Kidney (tissue), 22 donors: ENCODE measurements at places on chromosomes 13 and 19. TPM values are rescaled to one million over a fixed set of nuclear protein-coding genes. Genes with fewer than 3 reads are reported as not detected.

- no peaks in the 10 kb centered on the region for H3K36me3 ChIP-seq
- DNase-seq: no peak
- no peak overlapping the region for H3K4me3 ChIP-seq
- no peaks in the 10 kb centered on the region for H3K4me1 ChIP-seq
- H3K27me3 ChIP-seq: no peaks in the 10 kb centered on the region
Measured at GRCh38 chr13:67588607-67589006, 358.5 kb upstream of the PCDH9 start.

Gene TTYH1
- total RNA-seq: 1.5 TPM

GRCh38 chr19:41096353-41096752 lies 8.1 kb downstream of the CYP2A13 start:
- no peaks in the 10 kb centered on the region for H3K27me3 ChIP-seq
- no peak overlapping the region for H3K4me3 ChIP-seq
- H3K36me3 ChIP-seq: no peaks in the 10 kb centered on the region
- DNase-seq: no peak
- no peaks in the 10 kb centered on the region for H3K4me1 ChIP-seq

Gene KCNK6
- total RNA-seq: 7.2 TPM

DNA sequence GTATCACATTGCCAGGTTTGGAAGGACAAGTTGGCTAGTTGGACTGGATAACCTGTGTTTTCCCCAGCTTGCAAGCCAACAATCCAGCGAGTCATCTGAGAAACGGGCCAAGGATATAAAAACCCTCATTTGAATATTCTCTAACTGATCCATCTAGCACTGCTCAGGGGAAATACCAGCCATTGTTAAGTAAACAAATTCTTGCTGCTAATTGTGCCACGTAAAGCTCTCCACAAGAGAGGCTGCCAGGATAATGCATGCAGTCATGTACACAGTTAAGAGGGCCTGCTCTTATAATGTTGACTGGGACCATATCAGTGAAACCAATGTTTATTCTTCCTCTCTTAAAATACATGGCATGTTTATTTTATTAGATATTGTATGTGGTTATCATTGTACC lies 663.2 kb upstream of the SGCG start:
- no peak overlapping the region for H3K4me3 ChIP-seq
- H3K27ac ChIP-seq: no peak overlapping the region
- no peaks in the 10 kb centered on the region for H3K4me1 ChIP-seq
- DNase-seq: no peak

DNA sequence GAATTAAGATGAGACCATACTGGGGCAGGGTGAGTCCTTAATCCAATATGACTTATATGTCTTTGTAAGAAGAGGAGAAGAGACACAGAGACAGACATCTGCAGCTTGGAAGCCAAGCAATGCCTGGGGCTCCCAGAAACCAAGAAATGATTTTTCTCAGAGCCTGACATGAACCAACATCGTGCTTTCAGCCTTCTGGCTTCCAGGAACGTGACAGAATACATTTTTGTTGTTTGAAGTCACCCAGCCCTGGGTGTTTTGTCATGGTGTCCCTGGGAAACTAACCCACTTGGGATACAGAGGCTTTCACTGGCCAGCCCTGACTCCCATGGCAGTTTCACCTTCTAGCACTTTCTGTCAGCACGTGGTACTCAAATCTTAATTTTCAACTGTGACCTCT lies 95.3 kb upstream of the SLC10A2 start:
- no peak for DNase-seq
- no peaks in the 10 kb centered on the region for H3K36me3 ChIP-seq
- H3K27me3 ChIP-seq: no peaks in the 10 kb centered on the region

GRCh38 chr13:113171250-113172125 lies 13.0 kb downstream of the PROZ start:
- peak overlapping the region; percentile 23 for H3K27ac ChIP-seq
- peaks cover 16% of the 10 kb centered on the region for H3K36me3 ChIP-seq
- no peaks in the 10 kb centered on the region for H3K4me1 ChIP-seq

- no peaks in the 10 kb centered on the region for H3K4me1 ChIP-seq
- no peaks in the 10 kb centered on the region for H3K27me3 ChIP-seq
- no peak overlapping the region for H3K27ac ChIP-seq
- DNase-seq: no peak
Measured at GRCh38 chr13:98360545-98360944, 183.5 kb upstream of the RNF113B start.

DNA sequence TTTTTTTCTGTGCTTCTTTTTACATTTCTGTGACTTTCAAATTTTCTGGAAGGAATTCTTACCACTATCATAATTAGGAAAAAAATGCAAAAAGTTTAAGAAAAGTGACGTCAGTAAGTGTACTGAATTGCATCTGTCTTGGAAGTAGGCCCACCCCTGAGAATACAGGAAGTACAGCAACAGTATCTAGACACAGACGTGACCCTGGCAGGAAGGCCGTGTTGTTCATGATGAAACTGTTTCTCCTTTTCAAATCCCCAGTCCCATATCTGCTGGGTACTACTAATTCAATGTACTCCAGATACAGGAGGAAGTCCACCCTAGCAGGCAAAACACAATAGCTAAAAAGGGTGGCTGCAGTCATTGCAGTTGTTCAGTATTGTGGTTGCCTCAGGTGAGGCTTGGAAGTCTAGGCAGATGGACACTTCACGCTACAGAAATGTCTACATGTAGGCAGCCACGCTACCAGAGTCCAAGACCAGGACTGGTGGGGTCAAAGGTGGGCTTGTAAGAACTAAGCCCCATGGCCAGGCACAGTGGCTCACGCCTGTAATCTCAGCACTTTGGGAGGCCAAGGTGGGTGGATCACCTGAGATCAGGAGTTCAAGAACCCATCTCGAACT lies 49.6 kb upstream of the MED4 start:
- DNase-seq: peak; percentile 59
- H3K27me3 ChIP-seq: no peaks in the 10 kb centered on the region
- H3K4me3 ChIP-seq: no peak overlapping the region
- H3K36me3 ChIP-seq: no peaks in the 10 kb centered on the region

DNA sequence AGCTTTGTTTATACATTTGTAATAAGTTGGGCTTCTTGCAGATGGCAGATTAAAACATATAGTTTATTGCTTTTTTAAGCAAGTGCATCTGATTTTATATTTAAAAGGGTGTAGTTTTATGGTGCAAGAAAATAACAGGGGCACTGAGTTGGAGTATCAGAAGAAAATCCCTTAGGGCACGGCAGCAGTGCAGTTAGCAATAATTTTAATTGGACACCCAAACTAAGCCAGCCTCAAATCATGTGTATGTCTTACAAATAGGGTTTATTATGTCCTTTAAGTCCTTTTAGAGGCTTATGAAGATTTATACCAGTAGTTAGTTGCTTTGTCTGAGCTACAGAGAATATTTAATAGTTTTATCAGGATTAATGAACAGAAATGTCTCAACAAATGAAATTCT lies 57.5 kb downstream of the GPC6 start:
- H3K4me1 ChIP-seq: no peaks in the 10 kb centered on the region
- no peak overlapping the region for H3K4me3 ChIP-seq
- no peaks in the 10 kb centered on the region for H3K36me3 ChIP-seq
- no peak overlapping the region for H3K27ac ChIP-seq

GRCh38 chr13:50162567-50162966 lies 147.3 kb downstream of the KCNRG start:
- H3K36me3 ChIP-seq: no peaks in the 10 kb centered on the region
- no peaks in the 10 kb centered on the region for H3K4me1 ChIP-seq
- H3K27me3 ChIP-seq: no peaks in the 10 kb centered on the region

DNA sequence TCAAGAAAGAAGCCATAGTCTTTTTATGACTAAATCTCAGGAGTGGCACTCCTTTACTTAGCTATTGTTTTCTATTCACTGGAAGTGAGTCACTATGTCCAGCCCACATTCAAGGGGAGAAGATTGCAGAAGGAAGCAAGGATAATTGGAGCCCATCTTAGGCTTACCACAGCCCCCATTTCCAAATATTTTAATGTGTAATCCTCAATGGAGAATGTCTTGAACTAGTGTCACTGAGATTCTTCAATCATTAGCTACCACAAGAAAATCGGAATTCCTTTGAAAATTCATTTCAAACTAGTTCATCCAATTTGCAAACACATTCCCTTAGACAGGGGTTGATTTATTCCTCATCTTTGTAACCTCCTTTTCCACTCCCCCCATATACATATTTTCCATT lies 84.7 kb downstream of the DLEU7 start:
- no peak overlapping the region for H3K27ac ChIP-seq
- no peak overlapping the region for H3K4me3 ChIP-seq
- H3K36me3 ChIP-seq: no peaks in the 10 kb centered on the region
- no peaks in the 10 kb centered on the region for H3K27me3 ChIP-seq
- no peak for DNase-seq
- no peaks in the 10 kb centered on the region for H3K4me1 ChIP-seq

Gene MAST3
- total RNA-seq: 16.0 TPM

- H3K27me3 ChIP-seq: no peaks in the 10 kb centered on the region
- H3K4me3 ChIP-seq: peak overlapping the region; percentile 86
- no peaks in the 10 kb centered on the region for H3K36me3 ChIP-seq
- H3K4me1 ChIP-seq: no peaks in the 10 kb centered on the region
- DNase-seq: no peak
- H3K27ac ChIP-seq: no peak overlapping the region
Measured at GRCh38 chr19:11813703-11814028, 407 bp upstream of the ZNF440 start.

DNA sequence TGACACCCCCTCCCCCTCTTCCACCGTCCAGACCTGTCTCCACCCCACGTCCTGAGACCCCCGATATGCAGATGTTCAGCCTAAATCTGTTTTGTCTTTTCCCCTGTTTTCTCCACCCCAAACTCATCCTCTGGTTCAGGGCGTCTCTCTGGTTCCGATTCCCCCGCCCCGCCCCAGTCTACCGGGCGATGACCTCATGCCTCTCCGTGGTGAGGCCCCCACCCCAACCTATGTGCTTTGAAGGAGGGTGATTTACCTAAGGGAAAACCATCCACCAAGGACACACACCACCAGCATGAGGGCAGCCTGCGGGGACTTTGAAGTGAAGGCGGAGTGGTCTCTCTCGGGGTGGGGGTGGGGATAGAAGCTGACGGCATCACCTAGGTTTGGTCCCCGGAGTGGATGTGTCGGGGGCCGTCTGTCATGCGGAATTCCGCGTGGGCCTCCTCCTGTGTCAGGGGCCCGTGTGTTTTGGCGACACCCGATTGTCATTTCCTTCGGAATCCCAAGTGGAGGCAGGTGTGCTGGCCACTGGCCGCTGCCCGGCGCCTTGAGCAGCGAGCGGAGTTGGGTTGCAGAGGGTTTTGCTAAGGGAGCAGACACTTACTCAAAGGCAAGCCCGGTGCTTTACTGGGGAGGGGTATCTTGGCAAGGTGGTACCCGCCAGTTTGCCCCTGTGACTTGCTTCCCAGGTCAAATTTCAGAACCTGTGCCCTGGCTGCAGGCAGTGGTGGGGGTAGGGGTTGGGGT lies 1.4 kb downstream of the FZR1 start:
- H3K4me1 ChIP-seq: no peaks in the 10 kb centered on the region
- no peak overlapping the region for H3K27ac ChIP-seq
- no peak for DNase-seq

Gene CBY2
- total RNA-seq: 0.22 TPM
